Esophagus muscularis mucosa (tissue), 4 donors: ENCODE measurements at places on chromosomes 3 and 15. TPM values are rescaled to one million over a fixed set of nuclear protein-coding genes. Genes with fewer than 3 reads are reported as not detected.

- H3K27ac ChIP-seq, result no peak overlapping the region
- H3K4me1 ChIP-seq, result peaks cover 42% of the 10 kb centered on the region
- no peaks in the 10 kb centered on the region for H3K36me3 ChIP-seq
Observed at GRCh38 chr3:194872669-194872977, 186.9 kb downstream of the FAM43A start.

DNA sequence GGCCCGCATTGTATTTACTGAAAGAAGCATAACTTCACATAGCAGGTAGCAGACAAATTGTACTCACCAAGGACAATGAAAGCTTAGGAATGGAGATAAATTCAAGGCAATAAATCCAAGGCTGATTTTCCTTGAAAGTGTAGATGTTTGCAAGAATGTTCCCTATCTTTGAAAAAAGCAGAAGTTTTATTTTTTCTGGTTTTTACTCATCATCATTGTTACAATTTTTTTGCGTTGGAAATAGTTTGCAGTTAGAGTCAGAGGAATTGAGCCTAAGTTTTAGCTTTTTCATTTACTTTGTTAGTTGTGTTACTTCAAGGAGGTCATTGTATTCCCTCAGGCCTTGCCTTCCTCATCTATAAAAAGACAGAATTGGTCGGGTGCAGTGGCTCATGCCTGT, 213.9 kb upstream of the TBL1XR1 start:
- no peak overlapping the region for H3K27ac ChIP-seq

DNA sequence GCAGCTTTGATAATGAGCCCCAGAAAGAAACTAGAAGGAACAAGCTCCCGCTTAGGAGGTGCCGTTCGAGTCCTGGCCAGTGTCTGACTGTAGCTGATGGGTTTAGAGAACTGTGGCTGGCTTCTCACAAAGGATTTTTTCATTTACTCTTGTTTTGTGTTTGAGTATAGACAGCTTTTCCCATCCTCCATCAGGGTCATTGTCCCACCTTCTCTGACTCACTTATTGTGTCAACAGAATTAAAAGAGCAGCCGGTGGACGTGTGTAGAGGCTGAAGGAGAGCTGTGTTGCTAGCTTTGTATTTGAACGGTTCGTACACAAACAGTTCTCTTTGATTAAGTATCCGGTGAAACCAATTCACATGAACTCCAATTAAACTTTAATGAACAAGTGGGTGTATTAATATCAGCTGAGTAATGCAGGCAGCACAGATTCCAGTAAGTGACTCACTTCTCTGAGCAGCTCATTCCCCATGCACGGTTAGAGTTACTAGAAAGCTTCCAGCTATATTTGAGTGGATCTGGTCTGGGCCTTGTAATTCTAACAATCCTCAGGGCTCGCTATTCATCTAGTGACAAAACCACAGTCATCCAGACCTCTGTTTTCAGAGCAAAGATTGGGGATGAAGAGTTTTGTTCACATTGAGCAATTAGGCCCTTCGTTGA, 141.0 kb downstream of the LPP start:
- no peak for DNase-seq
- H3K27ac ChIP-seq, result peak overlapping the region; percentile 92
- no peaks in the 10 kb centered on the region for H3K27me3 ChIP-seq
- H3K36me3 ChIP-seq, result no peaks in the 10 kb centered on the region

GRCh38 chr3:158649791-158650190, 5.5 kb downstream of the GFM1 start:
- peaks cover 69% of the 10 kb centered on the region for H3K36me3 ChIP-seq
- no peak overlapping the region for H3K27ac ChIP-seq
- peaks cover 18% of the 10 kb centered on the region for H3K4me1 ChIP-seq
- no peak overlapping the region for H3K4me3 ChIP-seq
- DNase-seq, result no peak

GRCh38 chr3:58004973-58005372, 3.2 kb upstream of the FLNB start:
- peak overlapping the region; percentile 40 for H3K27ac ChIP-seq
- H3K4me3 ChIP-seq, result no peak overlapping the region
- no peaks in the 10 kb centered on the region for H3K27me3 ChIP-seq
- DNase-seq, result no peak
- H3K4me1 ChIP-seq, result peaks cover 8% of the 10 kb centered on the region
- H3K36me3 ChIP-seq, result no peaks in the 10 kb centered on the region

DNA sequence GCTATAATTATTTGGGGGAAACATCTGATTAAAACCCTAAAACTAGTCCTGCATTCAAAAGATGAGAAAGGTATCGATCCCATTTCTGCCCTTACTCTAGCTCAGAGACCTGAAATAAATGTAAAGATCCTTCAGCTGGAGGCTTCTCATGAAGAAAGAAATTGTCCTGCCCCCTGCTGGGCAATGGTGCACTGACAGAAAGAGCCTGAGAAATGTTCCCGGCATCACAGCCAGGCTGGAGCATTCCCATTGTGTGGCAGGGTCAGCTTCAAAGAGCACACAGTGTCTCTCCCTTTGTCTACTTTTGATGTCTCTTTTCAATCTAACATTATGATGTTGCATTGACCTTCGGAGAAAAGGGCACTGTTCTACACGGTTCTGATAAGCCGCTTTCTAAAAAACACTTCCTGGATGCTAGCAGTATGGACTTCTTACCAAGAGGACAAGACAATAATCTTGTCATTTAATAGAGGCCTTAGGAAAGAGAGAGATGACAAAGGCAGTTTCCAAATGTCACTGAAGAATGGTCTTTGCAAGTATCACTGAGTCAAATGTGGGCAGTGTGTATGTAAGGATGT, 287.5 kb downstream of the MAGI1 start:
- no peak overlapping the region for H3K27ac ChIP-seq
- no peak for DNase-seq
- H3K4me1 ChIP-seq, result no peaks in the 10 kb centered on the region
- H3K27me3 ChIP-seq, result no peaks in the 10 kb centered on the region

DNA sequence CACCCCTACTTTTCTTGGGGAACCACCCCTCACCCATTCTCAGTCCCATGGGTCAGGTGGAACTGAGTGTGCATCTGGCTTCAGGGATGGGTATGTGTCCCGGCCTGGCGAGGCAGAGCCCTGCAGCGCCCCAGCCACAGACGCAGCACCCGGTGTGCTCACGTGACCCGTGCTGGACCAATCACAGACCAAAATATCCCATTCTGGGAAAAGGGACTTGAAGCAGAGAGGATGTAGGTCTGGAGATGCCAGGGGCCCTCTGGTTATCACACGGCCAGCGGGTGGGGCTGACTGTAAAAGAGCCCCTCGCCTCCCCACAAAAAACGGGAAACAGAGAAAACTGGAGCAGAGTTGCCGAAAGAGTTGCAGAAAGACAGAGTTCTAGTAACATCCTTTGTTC, 138.0 kb upstream of the RAD18 start:
- no peaks in the 10 kb centered on the region for H3K36me3 ChIP-seq
- H3K27ac ChIP-seq, result no peak overlapping the region
- H3K27me3 ChIP-seq, result no peaks in the 10 kb centered on the region
- DNase-seq, result no peak

- peak overlapping the region; percentile 90 for H3K4me3 ChIP-seq
- peak overlapping the region; percentile 85 for H3K27ac ChIP-seq
- H3K36me3 ChIP-seq, result no peaks in the 10 kb centered on the region
- peak; percentile 89 for DNase-seq
Observed at GRCh38 chr3:195270079-195270816, 711 bp downstream of the XXYLT1 start.

DNA sequence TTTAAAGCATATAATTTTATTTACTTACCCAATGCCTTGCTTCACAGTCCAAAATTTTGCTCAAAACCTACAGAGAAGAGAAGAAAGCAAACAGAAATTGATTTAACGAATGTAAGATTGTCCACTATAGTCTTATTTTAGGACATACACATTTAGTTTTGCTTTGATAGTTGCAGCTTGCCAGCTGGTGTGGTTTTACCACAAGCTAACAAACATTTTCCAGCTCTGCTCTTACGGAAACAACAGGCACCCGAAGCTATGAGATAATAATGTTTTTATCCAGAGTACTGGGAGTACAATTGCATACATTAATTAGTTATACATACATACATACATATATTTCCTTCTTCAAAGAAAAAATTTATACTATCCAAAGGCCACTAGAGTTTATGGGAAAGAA, 10.4 kb downstream of the BCL6 start:
- DNase-seq, result no peak
- H3K27me3 ChIP-seq, result no peaks in the 10 kb centered on the region
- no peak overlapping the region for H3K27ac ChIP-seq
- H3K4me3 ChIP-seq, result no peak overlapping the region
- peaks cover 30% of the 10 kb centered on the region for H3K4me1 ChIP-seq
- peaks cover 50% of the 10 kb centered on the region for H3K36me3 ChIP-seq

DNA sequence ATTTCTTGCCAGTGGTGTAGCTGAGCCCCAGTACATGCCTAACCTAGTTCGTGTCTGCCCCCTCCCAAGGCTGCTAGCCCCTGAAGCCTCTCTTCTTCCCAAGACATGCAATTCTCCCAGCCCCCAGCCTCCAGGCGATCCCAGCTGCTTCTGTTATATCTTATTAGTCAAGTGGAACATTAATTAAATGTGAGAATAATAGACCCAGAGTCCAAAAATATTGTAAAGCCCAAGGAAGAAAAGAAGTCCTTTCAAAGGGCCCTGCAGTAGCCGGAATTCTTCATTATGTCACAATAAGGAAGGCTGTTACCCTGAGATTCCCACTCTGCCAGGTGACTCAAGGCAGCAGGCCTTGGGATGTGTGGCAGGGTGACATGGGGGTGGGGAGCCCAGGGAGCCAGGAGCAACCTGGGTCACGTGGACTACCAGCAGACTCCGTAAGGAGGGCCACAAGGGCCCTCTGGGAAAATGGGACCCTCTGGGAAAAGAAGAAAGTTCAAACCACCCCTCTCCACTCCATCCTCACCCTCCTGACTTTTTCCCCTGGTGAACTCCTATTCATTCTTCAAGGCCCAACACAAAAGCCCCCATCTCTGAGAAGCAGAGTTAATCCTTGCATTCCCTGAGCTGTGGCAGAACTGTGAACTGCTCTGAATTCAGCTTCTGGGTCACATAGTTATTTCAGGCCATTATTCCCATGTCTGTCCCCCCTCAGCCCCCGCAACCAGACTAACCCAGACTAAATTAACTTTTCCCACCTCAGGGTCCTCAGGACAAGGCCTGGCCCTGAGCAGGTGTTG, 21.8 kb upstream of the TRH start:
- H3K4me1 ChIP-seq, result no peaks in the 10 kb centered on the region
- no peak for DNase-seq
- no peak overlapping the region for H3K4me3 ChIP-seq
- H3K27ac ChIP-seq, result no peak overlapping the region
- H3K27me3 ChIP-seq, result no peaks in the 10 kb centered on the region

PARP3 gene
- total RNA-seq, result 22.9 TPM

SLC7A14 gene
- total RNA-seq, result 0.57 TPM

GP5 gene
- total RNA-seq, result 0.34 TPM

UBXN7 gene
- total RNA-seq, result 18.3 TPM
